ENCODE measurements at places on chromosomes 1 and 21.

DNA sequence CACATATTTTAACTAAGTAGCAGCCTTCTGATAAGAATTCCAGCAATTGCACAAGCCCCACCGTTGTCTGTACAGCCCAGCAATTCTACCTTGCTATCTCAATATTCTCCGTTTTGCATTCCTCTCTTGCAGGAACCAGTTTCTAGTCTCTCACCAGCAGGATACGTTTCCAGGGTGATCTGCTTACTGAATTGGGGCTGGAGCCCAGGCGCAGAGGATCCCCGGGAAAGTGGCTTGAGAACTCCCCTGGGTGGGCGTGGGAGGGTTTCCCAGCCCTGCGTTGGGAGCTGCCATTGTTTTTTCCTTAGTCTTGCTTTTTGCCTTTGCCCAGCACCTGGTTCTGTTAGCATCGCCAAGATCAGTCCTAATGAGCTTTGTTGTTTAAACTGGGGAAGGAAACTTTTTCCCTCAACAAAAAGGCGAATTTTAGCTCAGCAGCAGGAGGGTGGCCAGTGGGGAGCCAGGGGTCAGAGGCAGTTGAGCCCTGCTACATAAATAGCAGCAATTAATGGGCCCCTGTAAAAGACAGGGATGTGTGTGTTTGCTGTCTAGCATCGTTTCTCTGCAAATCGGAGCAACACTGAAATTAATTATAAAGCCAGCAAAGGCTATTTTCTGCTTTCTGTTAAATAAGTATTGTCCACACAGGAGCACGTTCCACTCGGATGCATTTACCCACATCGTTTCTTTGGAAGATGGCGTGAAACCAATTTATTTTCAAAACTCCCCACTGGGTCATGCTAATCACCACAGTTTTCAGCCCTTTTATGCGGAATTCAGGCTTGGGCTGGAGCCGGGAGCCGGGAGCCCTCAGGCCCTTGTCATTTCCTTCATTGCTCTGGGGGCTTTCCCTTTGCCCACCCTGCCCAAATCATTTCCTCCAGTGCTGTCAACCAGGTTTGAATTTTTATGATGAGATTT is 36.6 kb downstream of the HUNK start:
- no peak for DNase-seq

GRCh38 chr1:229409616-229410369 is 24.1 kb downstream of the ACTA1 start:
- no peak for DNase-seq

- no peak for DNase-seq
These were observed 462.8 kb downstream of the PTPRC start for GRCh38 chr1:199101635-199102034.

- DNase-seq, result no peak
These were observed 77.4 kb downstream of the RUNX1 start for GRCh38 chr21:34971656-34972055.

DNA sequence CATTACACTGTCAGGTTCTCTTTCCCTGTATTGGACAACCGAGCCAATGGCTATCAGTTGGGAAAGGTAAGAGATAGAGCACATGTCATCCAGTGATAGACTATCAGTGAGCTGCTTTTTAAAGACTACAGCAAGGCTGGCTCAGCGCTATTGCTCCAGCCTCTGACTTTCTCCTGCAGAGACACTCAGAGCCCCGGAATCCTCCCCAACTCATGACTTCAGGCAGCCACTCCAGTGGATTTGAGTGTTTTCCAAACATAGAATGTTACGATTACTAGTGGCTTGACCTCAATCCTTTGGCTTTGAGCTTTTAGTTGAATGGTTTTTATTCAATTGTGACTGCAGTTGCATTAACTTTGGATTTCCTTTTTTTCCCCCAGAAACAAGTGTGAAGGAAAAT is 331.9 kb downstream of the DISC1 start:
- no peak for DNase-seq

GRCh38 chr1:206631085-206631509 is 4.2 kb upstream of the DYRK3 start:
- peak; percentile 5 for DNase-seq

GRCh38 chr1:27618341-27619082 is 14.6 kb upstream of the AHDC1 start:
- DNase-seq, result no peak

DNA sequence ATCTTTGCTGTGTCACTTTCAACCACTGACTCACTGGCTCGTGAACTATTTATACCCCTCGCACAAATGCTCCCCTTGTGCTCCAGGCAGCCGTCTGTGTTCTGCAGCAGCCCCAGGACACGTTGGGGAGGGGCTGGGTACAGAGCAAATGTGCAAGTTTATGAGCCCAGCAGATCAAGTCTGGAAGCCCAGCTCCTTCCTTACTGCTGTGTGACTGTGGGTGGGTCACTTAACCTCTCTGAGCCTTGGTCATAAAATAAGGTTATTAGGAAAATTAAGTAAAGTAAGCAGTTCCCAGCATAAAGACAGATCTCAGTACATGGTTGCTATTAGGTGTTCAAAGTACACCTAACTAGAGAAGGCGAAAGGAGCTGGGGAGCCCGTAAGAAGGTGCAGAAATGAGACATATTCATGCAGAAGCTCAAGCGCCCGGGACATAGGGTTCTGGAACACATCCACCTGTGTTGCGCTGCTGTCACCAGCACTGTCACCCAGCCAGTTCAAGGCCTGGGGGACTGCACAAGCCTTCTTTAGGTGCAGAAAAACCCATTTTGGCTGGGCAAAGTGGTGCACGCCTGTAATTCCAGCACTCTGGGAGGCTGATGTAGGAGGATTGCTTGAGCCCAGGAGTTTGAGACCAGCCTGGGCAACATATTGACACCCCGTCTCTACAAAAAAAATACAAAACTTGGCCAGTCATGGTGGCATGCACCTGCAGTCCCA is 13.8 kb downstream of the EFHD2 start:
- DNase-seq, result no peak

- peak; percentile 23 for DNase-seq
These were observed 14.3 kb downstream of the GPR137B start for GRCh38 chr1:236156512-236157208.

DNA sequence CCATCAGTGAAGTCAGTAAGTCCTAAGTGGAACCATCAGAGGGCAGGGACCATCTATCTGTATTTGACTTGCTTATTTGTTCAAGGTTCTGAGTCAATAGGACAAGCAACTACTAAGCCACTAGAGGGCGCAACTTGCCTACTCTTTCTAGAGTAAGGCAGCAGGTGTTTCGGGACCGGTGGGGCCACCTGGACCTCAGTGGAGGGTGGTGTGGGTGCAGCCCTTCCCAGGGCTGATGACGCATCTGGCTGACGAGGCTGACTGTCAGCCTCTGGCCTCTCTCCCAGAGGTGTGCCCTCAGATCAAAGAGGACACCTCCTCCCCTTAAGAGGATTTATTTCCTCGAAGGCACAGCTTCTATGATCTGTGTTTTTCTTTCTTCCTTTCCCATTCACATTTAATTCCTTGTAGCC is 6.6 kb downstream of the CBR3 start:
- DNase-seq, result peak; percentile 80

- DNase-seq, result no peak
These were observed 18.2 kb downstream of the PLCH2 start for GRCh38 chr1:2494323-2494693.

- no peak for DNase-seq
These were observed 34.2 kb downstream of the SERINC2 start for GRCh38 chr1:31447210-31447609.

DNA sequence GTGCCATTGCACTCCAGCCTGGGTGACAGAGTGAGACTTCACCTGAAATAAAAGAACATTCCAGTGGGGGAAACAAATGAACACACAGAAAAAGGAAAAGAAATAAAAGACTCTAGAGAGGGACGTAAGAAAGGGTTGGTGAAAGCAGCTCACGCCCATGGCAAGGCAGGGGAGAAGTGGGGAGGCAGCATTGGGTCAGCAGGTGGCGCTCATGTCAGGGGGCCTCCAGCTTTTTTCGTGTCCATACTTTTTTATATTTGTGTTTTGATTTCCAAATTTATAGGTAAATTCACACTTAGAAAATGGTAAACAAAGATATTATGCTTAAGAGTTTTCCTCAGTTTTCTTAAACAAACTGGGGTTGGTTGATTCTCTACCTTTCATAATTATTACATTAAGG is 45.5 kb downstream of the VPS13D start:
- peak; percentile 33 for DNase-seq

- no peak for DNase-seq
These were observed 27.8 kb upstream of the TIAM1 start for GRCh38 chr21:31371715-31372470.

GRCh38 chr1:68142036-68142435 is 90.3 kb downstream of the WLS start:
- DNase-seq, result no peak

DNA sequence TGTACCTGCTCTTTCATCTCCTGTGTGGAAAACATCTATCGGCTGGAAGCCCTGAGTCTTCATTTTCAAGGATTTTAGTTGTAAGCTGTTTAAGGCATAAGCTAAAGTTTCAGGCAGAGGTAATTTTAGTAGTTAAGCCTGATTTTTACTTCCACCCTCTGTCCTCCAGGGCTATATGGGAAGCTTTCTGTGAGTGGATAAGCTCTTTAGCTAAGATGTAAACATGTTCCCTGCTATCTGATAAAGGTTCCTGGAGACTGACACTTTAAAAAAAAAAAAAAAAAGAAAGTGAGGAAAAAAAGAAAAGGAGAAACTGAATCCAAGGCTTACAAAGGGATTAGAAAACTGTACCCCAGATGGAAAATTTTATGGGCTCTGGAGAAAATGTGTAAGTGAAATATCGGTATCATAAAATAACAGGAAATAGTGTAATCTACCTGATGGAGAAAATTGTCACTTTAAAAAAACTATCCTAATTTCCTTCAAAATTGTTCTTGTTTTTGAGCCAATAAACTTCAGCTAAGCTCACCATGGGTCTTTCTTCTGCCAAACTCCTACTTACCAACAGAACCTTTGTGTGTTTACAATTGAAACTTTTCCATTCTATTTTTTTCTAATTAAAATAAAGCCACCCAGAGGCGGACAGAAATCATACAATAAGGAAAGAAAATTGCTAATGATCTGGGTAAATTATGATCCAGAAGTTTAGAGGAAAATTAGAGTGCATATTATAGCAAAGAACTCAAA is 180.5 kb downstream of the TGFB2 start:
- no peak for DNase-seq

DNA sequence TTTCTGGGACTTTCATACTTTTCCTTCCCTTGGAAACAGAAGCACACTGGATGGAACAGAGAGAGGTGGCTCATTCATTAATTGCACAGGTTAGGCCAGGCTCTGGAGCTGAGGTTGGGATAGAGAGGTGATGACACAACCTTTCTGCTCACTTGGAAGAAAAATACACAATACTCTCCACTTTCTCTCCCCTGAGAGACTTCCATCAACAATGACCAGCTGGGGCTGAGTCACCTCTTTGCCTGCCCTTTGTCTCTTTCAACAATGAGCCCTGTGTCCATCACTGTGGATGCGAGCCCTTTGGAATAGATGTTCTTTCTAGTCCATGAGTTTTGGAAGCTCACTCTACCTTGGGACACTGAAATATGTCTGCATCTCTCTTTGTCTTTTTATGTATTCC is 43.1 kb downstream of the ATP2B4 start:
- no peak for DNase-seq

DNA sequence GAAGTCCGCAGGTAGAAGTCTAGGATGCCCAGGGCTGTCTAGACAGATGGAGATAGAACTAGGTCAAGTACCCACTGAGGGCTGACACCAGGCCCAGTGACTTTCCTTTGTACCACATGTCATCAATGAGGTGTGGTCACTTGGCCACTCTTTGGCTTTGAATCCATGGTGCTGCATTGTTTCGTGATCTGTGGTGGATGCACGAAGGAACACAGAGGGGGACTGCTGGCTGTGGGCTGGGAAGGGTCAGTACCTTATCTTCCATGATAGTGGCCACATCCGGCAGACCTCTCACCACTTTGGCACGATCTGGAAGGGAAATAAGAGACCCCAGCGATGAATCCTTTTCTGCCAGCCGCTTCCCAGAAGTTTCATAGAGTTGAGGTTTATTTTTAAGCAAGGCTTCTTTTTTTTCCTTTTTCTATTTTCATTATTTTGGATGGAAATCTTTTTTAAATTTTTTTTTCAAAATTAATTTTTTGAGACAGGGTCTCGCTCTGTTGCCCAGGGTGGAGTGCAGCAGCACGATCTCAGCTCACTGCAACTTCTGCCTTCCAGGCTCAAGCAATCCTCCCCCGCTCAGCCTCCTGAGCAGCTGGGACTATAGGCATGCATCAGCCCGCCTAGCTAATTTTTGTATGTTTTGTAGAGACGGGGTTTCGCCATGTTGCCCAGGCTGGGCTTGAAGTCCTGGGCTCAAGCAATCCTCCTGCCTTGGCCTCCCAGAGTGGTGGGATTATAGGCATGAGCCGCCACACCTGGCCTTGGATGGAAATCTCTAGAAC is 53.1 kb downstream of the MYOM3 start:
- no peak for DNase-seq

GRCh38 chr1:88661188-88661587 is 22.9 kb upstream of the PKN2 start:
- no peak for DNase-seq

DNA sequence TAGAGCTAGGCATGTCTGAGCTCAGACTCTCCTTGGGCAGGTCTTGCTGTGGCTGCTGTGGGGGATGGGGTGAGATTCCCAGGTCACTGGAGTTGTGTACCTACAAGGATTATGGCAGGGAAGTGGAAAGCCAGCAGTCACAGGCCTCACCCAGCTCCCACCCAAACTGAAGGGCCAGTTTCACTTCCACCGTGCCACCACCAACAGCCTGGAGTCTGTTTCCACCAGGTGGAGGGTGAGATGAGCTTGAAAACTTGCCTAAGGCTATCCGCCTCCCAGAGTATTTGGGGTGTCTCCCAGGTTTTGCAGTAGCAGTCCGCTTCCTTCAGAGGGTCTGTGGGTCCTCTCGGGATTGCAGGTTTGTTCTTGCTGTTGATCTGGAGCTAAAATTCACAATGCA is 327.7 kb downstream of the PTPRC start:
- no peak for DNase-seq

- DNase-seq, result no peak
These were observed 25.7 kb downstream of the JMJD4 start for GRCh38 chr1:227709451-227709850.

- no peak for DNase-seq
These were observed 14.1 kb downstream of the TATDN3 start for GRCh38 chr1:212805767-212806166.

GRCh38 chr1:97271916-97272788 is 550.6 kb downstream of the PTBP2 start:
- no peak for DNase-seq

GRCh38 chr1:205576011-205576410 is 55.8 kb downstream of the ELK4 start:
- DNase-seq, result no peak

GRCh38 chr1:3651930-3652547 is at the start of gene TP73:
Gene TP73, plus strand, starts transcription at chr1:3652516. Its CDS starts 29,850 bp downstream, at chr1:3682366.
- no peak for DNase-seq

- DNase-seq, result no peak
These were observed 10.8 kb downstream of the MYOM3 start for GRCh38 chr1:24100945-24101737.
